Adipocyte (in vitro differentiated cells): ENCODE measurements at places on chromosomes 3 and 15.

- DNase-seq, result no peak
Observed at GRCh38 chr3:36790765-36791164, 26.4 kb upstream of the DCLK3 start.

DNA sequence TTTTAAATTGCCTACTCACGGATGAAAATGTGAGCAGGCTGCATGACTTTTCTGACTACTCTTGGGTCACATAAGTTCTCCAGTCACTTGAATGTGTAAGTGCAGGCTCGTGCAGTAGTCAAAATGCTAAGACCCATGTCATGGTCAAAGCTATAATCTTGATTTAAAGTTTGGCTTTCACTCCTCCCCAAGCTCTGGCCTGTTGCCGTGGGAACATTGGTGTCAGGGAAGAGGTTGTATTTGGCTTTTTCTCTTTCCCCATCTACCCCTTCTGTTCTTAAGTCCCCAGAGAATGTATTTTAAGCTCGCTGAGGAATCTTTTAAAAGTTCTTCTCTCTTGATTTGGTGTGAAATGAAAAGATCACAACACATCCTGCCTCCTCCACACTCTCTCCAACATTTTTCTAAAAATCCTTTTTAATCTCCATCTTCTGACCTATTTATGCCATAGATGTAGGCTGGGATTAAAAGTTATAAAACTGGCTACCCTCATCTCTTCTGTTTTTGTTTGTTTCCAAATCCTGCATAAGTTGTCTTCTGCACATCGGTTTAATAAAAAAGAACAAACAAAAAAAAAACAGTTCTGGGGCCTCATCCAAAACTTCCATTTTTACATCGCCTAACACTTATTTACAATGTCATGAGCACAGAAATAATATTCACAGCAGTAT, 61.4 kb upstream of the ADAMTSL3 start:
- no peak for DNase-seq

GRCh38 chr15:97026781-97027180, 696.3 kb downstream of the NR2F2 start:
- DNase-seq, result no peak

DNA sequence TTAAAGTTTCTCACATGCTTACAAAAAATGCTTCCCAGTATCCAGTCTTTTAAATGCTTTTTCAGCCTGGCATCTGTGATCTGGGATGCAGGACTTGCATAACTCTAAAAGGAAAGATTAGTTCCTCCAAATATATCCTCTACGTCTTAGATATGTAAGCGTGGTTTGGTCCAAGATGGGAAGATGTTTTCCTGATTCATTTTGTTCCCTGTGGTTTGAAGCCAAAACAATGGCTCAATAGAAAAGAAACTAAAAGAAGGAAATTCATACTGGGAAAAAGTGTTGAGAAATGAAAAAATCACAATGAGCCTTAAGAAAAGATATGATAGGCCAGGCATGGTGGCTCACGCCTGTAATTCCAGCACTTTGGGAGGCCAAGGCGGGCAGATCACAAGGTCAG, 1002.8 kb downstream of the NAALADL2 start:
- no peak for DNase-seq

DNA sequence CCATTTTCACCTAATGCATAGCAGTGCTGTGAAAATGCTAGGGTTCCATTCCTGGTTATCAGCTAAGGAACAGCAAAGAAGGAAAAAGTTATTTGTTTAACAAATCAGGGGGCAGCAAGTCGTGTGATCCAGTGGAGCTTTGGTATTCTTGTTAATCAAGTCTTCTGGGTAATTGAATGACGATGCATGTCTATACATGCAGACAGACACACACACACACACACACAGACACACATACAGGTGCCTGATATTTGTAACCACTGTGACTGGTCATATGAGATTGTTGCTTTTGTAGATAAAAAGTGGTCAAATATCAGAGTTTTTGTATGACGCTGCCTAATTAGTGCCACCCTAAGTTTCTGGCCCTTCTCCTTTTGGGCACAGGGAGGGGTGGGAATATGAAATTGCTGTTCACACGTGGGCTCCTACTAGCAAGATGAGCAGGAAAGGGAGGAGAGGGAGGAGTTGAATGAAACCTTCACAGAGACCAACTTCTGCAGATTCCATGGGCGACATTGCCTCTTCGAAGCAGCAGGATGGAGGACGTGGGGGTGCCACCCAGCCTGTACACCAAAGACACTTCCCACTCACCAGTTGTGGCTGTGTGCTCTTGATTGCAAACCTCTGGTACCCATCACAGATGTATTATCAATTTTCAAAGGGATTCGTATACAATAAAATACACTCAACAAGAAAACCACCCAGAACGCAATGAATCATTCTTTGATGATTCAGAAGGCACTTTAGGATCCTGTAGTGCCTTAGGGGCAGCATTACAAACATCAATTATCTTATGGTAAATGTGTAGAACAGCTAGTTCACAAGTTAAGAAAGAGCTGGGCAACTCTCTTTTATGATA, 281.9 kb upstream of the ICE2 start:
- DNase-seq, result peak; percentile 61

GRCh38 chr3:53218131-53218530, 37.7 kb downstream of the TKT start:
- no peak for DNase-seq

DNA sequence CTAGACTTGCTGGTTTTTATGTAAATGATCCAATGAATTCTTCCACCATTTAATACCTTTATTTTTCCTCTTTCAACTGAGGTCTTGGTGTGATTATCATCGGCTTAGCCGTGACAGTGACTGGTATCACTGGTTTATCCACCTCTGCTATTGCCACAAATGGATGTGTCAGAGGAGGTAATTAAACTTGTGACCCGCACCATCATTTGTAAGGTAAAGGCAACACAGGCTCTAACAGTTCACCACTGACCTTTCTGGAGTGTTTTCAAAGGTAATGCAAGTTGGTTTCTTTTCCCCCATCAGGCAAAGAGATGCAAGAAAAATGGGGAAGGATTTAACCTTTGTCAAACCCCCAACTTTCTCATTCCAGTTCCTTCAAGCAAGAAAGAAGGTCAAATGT, 19.7 kb downstream of the SLC12A1 start:
- no peak for DNase-seq

- peak; percentile 20 for DNase-seq
Observed at GRCh38 chr15:73330206-73331051, 38.3 kb downstream of the HCN4 start.

GRCh38 chr15:74891469-74891868, 1.6 kb downstream of the MPI start:
- no peak for DNase-seq

DNA sequence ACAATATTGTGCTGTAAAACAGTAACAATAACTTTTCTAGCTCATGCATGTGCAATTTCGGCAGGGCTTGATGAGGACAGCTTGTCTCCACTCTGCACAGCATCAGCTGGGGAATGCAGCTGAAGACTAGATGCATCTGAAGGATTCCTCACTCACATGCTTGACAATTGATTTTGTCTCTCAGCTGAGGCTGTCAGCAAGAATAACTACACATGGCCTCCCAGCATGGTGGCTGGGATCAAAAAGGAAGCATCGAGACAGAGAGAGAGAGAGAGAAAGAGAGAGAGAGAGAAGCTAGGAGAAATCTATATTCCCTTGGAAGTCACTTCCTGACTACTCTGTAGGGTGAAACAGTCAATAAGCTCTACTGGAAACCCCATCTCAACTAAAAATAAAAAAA, 487.1 kb downstream of the PLOD2 start:
- no peak for DNase-seq

DNA sequence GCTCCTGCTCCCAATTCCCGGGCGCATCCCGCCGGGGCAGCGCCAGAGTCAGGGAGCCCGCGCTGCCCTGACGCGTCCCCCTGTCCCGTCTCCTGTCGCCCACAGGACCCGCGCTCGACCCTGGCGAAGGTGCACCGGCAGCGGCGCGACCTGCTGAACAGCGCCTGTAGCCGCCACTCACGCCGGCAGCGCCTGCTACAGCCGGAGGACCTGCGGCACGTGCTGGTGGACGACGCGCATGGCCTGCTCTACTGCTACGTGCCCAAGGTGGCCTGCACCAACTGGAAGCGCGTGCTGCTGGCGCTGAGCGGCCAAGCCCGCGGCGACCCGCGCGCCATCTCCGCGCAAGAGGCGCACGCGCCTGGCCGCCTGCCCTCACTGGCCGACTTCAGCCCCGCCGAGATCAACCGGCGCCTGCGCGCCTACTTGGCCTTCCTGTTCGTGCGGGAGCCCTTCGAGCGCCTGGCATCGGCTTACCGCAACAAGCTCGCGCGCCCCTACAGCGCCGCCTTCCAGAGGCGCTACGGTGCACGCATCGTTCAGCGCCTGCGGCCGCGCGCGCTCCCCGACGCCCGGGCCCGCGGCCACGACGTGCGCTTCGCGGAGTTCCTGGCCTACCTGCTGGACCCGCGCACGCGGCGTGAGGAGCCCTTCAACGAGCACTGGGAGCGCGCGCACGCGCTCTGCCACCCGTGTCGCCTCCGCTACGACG, 16.9 kb downstream of the C3orf22 start:
- DNase-seq, result no peak

- DNase-seq, result peak; percentile 58
Observed at GRCh38 chr3:162742159-162742717, 1245.6 kb downstream of the OTOL1 start.

GRCh38 chr15:90191794-90192509, 9.2 kb upstream of the SEMA4B start:
- DNase-seq, result no peak

DNA sequence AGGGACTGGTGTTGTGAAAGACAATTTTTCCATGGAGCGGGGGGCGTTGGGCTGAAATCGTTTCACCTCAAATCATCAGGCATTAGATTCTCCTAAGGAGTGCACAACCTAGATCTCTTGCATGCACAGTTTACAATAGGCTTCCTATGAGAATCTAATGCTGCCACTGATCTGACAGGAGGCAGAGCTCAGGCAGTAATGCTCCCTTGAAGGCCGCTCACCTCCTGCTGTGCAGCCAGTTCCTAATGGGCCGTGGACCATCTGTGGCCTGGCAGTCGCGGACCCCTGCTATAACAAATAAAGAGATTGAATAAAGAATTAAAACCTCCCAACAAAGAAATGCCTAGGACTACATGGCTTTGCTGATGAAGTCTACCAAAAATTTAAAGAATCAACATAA, 25.3 kb upstream of the ANKRD28 start:
- no peak for DNase-seq

DNA sequence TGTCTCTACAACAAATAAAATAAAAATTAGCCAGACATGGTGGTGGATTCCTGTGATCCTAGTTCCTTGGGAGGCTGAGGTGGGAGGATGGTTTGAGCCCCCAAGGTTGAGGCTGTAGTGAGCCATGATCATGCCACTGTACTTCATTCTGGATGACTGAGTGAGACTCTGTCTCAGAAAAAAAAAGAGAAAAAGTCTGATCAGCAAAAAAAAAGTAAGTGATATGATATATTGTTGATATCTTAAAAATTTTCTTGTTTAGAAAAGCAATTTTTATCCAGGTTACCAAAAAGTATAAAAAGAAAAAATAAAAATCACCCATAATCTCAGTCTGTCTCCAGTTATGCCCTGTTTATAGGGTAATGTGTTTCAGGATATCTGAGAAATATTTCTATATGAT, 251.4 kb downstream of the OTOL1 start:
- DNase-seq, result no peak

DNA sequence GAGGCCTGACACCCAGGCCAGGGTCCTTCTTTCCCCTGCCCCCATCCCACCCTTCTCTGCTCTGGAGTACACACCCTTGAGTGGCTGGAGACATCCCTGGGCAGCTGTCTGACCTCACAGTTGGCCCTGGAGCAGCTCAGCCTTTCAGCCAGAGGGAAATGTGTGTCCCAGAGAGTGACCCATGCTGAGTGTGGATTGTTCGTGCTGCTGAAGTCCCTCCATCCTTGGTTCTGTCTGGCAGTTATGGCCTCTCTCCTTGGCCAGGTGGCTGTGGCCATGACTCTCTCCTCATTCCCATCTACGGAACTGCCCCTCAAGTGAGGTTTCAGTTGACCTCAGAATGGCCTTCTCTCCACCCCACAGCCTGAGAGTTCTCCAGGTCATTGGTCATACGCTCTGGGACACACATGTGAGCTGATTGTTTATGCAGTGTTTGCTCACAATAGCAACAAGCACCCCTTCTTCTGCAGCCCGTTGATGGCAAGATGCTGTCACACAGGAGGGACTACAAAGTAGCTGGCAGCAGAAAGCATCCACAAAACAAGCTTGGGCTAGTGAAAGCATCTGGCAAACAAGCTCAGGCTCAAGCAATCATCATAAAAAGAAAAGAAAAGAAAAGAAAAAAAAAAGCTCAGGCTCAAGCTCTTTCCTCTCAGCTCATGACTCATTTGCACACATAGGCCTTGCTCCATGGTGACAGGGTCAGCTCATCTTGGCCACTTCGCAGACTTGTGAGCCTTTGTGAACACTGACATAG, 55.3 kb upstream of the ITGA11 start:
- DNase-seq, result peak; percentile 24

DNA sequence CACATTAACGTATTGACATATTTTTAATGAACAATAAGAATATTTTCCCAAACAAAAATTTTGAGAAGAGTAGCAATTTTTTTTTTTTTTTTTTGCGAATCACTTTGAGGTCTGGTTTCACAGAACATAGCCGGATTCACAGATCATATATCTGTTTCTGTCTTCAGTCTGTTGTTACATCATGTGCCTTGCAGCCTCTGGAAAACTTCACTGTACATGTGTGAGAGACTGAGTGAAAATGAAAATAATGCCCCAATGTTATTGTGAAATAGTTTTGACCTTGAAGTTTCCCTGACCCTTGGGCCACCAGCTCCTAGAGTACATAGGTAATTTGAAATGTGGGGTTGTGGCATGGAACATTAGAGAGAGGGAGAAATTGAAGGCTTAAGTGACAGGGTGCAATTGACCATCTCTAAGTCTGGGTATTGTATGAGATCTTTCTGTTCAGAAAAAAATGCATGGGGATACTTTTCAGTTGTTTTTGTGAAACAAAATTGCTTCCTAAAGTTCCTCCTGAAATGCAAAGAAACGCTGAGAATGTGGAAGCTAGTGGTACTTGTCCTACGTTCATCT, 14.0 kb downstream of the ITPR1 start:
- peak; percentile 72 for DNase-seq

- no peak for DNase-seq
Observed at GRCh38 chr3:63245726-63246241, 32.3 kb upstream of the SYNPR start.

DNA sequence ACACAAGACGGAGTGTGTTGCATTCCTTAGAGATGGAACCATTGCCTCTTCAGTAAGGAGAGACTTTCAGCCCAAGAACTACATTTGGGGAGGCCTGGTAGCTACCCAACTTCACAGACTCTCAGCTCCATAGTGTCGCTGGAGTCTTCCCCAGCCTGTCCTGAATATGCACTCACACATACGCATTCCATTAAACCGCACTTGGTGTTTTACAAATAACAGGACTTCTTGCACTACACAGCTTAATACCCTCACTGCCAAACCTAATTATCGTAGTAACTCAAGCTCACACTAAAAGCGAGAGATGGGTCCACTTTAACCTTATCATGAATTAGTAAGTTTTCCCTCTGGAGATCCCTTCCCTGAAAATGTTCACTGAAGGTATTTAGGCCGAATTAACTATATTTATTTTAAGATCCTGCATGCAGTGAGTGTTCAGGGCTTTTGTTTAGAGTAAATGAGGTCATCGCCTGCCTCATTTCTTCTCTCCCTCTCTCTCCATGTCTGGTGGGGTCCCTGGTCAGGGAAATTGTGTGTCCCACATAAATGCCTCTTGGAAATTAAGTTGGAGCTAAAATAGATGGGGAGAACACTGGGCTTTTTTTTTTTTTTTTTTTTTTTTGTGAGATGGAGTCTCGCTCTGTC, 171.9 kb downstream of the FAM43A start:
- peak; percentile 31 for DNase-seq
